Gastroesophageal sphincter (tissue), 4 donors: ENCODE measurements at places on chromosomes 5 and 9. TPM values are rescaled to one million over a fixed set of nuclear protein-coding genes. Genes with fewer than 3 reads are reported as not detected.

DNA sequence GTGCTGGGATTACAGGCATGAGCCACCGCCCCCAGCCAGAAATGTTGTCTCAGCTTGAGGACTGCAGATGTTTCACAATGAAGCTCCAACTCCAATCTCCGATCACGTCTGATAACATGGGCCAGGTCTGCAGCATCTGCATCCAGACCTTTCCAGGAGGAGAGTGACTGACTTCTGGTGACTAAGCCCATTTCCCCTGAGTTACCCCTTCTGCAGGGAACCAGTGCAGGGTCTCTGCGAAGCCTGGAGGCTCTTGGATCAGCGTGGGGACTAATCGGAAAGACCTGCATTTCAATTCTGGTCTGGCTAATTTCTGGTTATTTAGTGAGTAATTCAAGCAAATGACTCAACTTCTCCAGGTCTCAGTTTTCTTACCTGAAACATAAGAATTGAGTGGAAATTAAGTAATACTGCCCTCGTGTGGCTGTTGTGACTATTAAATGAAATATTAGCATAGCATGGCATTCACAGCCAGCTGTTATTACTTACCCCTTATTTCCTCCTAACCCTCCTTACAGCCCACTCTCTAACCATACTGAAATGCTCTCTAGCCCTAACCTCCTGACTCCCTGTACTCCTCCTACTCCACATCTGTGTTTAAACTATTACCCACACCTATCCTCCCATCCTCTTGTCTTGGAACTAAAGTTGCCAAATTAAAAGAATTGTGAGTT, 2.2 kb upstream of the GNPDA1 start:
- no peak for ATAC-seq

The IPO11 gene
- 25.1 TPM for total RNA-seq

DNA sequence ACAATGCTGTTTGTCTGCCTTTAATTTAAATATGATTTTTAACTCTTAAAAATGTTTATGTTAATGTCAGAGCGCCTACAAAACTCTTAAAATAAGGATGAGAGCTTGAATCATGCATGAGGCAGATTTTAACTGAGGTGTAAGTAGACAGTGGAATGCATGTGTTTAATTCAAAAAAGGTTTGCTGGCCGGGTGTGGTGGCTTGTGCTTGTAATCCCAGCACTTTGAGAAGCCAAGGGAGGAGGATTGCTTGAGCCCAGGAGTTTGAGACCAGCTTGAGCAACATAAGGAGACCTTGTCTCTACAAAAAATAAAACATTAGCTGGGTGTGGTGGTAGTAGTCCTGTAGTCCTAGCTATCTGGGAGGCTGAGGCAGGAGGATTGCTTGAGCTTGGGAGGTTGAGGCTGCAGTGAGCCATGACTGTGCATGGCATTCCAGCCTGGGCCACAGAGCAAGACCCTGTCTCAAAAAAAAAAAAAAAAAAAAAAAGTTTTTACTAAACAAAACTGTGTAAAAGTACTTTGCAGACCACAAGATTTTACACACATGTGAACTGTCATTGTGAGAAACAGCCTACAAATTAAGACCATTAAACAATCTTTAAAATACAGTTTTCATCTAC, 21.1 kb downstream of the NDST1 start:
- no peak for ATAC-seq

The IFNA6 gene
- total RNA-seq, result not detected

DNA sequence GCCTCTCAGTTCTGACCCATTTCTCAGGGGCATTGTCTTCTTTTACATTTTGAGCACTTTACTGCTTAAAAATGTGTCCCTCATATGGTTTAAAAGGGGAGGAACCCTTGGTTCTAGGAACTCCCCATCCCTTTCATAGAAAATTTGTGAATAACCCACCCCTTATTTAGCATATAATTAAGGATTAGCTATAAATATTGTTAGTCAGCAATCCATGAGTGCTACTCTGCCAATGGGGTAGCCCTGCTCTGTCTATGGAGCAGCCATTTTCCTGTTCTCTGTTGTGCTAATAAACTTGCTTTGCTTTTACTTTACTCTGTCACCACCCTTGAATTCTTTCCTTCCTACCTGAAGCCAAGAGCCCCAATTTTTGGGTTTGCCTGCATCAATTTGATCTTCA, 12.3 kb upstream of the NNT start:
- ATAC-seq, result no peak

The LHX3 gene
- not detected for total RNA-seq
